ENCODE measurements at places on chromosomes 7 and 10.

- no peak for DNase-seq
These were observed 7.7 kb upstream of the ZNF783 start for GRCh38 chr7:149254181-149254858.

- no peak for DNase-seq
These were observed 20.7 kb downstream of the GTF2IRD1 start for GRCh38 chr7:74474271-74474865.

- DNase-seq = no peak
These were observed 88.5 kb downstream of the VTI1A start for GRCh38 chr10:112535531-112535951.

- DNase-seq = no peak
These were observed 243.9 kb upstream of the POT1 start for GRCh38 chr7:125173571-125173970.

GRCh38 chr10:19970256-19970655 is 154.0 kb downstream of the PLXDC2 start:
- DNase-seq = no peak

DNA sequence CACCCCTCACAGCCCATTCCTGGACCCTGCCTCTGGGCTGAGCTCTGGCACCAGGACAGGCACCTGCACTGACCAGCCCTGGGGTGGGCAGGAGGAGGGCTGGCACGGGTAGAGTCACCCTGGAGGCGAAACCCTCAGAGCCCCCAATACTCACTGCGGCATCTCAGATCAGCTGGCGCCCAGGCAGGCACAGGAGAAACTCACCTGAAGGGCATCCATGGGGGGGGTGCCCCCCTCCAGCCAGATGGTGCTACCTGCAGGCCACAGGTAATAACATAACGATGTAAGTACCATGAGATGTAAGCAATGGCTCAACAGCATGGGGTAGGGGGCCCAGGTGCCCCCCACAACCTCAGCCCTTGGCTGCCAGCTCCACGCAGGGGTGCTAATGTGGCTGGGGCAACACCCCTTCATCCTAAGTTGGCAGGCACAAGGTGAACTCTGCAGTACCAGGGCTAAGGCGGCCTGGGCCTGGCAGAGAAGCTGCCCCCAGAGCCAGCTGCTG is 12.1 kb upstream of the PYROXD2 start:
- no peak for DNase-seq

GRCh38 chr7:25117226-25118047 is 7.6 kb downstream of the CYCS start:
- no peak for DNase-seq

DNA sequence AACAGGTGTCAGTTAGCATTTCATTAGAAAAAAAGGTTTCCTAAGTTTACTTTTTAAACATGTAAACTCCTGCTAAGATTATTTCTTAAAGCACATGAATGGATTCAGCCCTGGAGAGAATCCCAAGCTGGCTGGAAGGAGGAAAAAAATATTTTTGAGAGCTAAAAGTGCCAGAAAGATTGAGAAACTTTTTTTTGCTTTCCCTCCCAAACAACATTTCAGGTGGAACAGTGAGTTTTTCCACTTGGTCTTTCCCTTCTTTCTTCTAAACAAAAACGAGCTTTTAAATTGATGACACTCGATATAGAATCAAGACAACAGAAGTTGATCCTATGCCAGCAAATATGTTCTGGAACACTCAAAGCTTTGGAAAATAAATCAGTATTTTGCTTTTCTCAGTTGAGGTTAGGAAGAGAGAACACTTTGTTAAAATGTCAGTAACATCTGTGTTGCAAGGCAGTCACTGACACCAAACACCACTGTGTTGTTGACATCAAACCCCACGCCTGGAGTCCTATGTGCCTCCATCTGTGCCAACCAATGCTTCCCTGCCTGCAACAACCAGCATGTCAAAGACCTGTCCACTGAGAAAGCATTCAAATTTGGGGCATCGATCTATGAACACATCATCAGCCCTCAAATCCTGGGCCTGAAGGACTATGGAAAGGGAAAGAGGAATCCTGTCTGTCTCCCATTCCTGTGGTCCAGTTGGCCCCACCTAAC is 22.9 kb upstream of the INSIG1 start:
- no peak for DNase-seq

DNA sequence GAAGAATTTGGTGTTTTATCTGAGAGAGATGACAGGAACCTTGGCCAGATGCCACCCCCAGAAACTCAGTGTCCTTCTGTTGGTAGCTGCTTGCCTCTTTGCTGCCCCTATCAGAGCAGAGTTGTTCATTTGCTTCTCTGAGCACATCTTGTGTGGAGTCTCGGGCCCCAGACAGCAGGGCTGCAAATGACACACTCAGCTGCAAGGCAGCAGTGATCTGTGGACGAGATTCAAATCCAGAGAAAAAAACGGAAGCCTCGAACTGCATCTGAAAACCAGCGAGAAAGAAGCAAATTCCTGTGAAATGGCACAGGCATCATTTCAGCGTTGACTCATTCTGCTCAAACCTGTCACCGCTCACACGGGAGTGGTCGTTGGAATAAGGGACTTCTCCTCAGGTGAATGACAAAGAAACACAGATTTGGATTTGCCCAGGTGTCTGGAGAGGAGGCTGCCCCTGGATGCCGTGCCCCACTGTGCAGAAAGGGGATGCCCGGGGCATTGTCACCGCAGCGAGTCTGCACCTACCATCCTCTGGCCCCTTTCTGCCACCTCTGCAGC is 144.7 kb downstream of the PFKFB3 start:
- no peak for DNase-seq

- DNase-seq = no peak
These were observed 207.8 kb upstream of the PODXL start for GRCh38 chr7:131764143-131764775.

- DNase-seq = no peak
These were observed 230.6 kb upstream of the FZD8 start for GRCh38 chr10:35872671-35873070.

DNA sequence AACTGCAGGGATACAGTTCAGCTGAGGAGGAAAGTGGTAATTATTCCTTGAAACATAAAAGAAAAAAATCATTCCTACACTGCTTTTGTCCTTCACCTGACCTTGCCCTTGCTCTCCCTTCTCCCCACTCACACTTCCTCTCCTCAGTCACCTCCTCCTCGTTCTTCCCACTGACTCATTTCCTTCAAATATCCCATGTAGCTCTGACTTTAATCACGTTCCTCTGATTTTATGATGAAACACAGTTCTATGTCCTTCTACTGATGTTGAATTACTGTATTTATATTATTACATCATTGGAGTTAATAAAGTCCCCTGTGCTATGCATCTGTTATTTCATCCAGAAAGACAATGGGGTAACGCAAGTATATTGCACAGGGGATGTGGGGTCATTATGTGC is 575.6 kb downstream of the POM121L12 start:
- no peak for DNase-seq

DNA sequence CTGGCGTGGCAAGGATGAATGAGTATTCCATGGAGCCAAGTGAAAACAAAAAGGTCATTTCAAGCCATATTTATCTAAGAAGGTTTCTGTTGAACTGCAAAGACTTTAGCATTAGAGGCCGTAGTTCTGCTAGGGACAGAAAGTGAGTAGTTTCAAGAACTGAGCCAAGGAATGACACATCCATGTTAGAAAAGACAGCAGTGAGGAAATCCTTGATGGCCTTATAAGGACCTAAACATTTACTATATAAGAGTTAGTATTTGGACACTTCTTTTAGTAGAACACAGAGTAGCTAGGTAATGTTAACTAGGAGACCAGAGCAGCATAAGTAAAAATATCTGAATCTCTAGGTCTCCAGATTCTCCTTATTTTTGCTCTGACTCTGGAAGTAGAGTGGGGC is 329.8 kb upstream of the SEMA3D start:
- DNase-seq = no peak

- DNase-seq = no peak
These were observed 6.2 kb upstream of the TMEM273 start for GRCh38 chr10:49194212-49194920.

DNA sequence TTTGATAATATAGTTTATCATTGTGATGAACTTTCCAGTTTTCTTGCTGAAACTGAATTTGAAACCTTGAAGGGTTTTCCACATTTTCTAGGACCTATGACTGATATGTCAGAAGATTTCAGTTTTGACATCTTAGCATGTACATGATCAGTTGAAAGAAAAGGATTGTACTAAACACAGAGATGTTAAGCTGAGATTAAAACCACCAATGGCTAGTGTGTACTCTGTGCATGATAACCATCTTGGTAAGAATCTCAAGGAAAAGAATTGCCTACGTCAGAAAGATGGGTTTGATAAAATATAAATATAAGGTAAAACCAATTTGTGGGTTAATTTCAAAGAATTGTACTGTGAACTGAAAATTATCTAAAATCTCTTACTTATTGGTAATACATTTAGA is 776.4 kb downstream of the GATA3 start:
- DNase-seq = no peak

GRCh38 chr10:102003541-102003940 is 52.4 kb downstream of the ARMH3 start:
- DNase-seq = no peak

GRCh38 chr7:135098391-135098790 is 49.5 kb upstream of the TMEM140 start:
- DNase-seq = no peak

- DNase-seq = no peak
These were observed 96.5 kb downstream of the PTPRN2 start for GRCh38 chr7:158491094-158491493.

DNA sequence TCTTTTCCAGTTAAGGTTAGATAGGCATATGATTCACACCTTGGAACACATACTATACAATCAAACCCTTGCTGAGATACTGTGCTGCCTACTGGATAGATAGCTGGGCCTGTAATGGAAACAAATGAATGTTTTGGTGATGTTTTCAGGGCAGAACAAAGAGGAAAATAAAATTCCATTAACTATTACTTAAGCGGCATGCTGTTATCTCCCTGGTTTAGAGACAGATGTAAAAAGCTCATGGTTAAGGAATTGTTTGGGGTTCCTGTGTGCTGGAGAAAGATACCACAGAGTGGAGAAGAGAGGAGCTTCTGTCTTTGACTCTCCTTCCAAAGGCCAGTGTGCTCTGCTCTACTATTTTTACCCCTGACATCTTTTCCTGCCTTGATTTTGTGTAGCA is 341.1 kb downstream of the PLXDC2 start:
- no peak for DNase-seq

DNA sequence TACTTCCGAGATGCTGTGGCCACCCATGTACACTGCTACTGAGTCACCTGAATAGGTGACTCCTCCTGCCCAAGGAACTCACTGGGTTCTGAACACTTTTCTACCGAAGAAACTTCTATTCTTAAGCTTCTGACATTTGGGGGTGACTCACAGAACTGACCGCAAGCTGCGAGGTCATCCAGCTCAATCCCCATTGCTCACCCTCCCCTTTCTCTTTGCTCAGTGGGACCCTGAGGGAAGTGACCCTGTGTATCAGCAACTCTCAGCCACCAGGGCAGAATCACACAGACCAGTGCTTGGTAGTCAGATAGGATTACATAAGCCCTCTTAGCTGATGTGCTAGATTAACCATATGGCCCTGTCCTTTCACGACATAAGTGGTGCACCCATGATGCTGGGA is 46.3 kb downstream of the INSYN2A start:
- DNase-seq = peak; percentile 28

GRCh38 chr7:127718340-127718679 is 66.3 kb downstream of the SND1 start:
- no peak for DNase-seq

- no peak for DNase-seq
These were observed 150.4 kb downstream of the PDE1C start for GRCh38 chr7:31919678-31920369.

DNA sequence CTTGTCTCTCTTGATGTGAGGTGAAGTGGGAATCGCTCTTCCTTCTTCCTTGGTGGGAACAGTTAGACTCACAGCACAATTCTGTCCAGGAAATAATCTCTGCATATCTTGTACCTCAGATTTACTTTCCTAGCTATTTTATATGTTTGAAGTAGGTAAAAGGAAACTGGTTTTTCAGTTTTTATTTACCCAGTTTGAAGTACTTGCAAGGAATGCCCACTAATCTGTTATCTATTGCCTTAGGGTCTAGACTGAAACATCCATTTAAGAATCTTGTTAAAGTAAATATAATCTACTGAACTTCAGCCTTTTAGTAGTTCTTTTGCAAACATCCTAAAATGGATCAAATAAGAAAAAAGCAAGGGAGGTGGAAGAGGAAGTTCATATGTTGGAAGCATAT is 229.8 kb downstream of the KCND2 start:
- DNase-seq = no peak

DNA sequence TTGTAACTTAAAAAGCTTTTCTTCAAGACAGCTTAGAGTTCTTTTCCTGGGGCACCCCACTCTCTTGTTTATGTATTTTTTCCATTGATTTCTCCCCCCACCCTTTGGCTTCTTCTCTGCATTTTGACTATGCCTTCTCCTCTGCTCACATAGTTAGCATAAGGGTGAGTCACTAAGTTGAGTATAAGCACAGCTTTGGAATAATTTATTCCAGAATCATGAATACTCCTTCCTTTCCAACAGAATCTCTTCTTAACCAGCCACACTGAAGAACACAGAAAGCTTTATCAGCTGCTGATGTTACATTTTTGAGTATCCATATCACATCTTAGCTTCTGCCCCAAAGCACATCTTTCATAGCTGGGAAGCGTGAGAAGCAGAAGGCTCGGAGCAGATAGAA is 449.5 kb upstream of the MKI67 start:
- no peak for DNase-seq

DNA sequence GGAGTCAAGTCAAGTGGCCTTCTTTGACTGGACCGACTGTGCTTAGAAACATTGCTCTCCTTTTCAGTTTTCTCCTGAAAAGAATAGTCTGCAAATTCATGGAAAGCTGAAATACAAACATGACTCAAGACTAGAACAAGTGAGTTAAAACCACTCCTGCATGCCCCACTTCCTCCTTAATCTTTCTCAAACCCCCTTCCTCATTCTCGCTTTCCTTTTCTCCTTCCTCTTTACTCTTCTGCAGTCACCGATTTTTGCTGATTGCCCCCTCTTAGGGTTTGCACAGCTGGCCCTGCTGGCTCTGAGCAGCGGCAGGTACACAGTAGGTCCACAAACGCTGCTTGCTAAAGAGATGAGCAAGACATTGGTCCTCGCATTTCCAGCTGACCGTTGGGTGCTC is 34.8 kb upstream of the MKI67 start:
- DNase-seq = no peak

GRCh38 chr7:141884539-141885225 is 31.5 kb upstream of the OR9A4 start:
- no peak for DNase-seq

DNA sequence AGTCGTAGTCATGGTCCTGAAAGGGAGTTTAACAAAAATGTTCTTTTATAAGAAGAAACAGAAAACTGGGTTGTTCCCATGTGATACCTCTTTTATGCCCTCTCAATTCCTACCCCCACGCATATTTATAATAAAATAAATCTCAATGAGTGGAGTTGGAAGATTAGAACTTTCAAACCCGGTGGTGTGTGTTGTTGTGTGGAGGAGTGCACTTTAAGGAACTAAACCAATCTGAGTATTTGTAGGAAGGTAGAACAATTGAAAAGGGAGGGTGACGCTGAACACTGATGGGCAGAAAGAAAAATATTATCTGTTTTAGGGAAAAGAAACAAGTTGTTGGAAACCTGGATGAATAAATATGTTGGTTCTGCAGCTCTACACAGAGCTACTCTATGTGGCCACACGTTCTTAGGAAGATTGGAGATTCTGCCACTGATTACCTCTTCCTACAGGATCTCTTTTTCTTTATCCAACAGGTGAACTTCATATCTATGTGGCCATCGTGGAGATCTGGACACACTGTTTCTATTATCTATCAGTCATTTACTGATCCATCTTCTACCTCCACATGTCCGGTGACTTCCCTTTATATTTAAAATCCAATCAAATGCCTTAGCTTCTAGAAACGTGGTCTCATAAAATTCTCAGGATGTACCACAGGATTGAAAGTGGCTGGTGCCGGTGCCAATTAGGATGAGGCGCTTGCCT is 13.1 kb upstream of the GATA3 start:
- DNase-seq = no peak
